Naive thymus-derived CD4-positive, alpha-beta T cell (primary cell): ENCODE measurements at places on chromosomes 1 and 21. TPM values are rescaled to one million over a fixed set of nuclear protein-coding genes. Genes with fewer than 3 reads are reported as not detected.
A peak's percentile ranks its signal among the peaks of the same experiment; 100 is the strongest.

- peaks cover 88% of the 10 kb centered on the region for H3K4me1 ChIP-seq
- DNase-seq: no peak
- H3K27ac ChIP-seq: peak overlapping the region; percentile 79
Measured at GRCh38 chr1:19456968-19457441, 28.3 kb downstream of the CAPZB start.

- H3K27ac ChIP-seq: no peak overlapping the region
- no peaks in the 10 kb centered on the region for H3K36me3 ChIP-seq
- H3K4me1 ChIP-seq: no peaks in the 10 kb centered on the region
- no peaks in the 10 kb centered on the region for H3K27me3 ChIP-seq
Measured at GRCh38 chr1:186057086-186057485, 318.0 kb downstream of the TPR start.

GRCh38 chr1:25705699-25706098 is 89.1 kb downstream of the MAN1C1 start:
- H3K27ac ChIP-seq: no peak overlapping the region
- no peak for DNase-seq
- H3K4me1 ChIP-seq: peaks cover 47% of the 10 kb centered on the region
- H3K4me3 ChIP-seq: no peak overlapping the region
- H3K36me3 ChIP-seq: no peaks in the 10 kb centered on the region

- H3K27ac ChIP-seq: no peak overlapping the region
- DNase-seq: no peak
- peaks cover 35% of the 10 kb centered on the region for H3K36me3 ChIP-seq
- no peak overlapping the region for H3K4me3 ChIP-seq
Measured at GRCh38 chr1:229440851-229441537, 7.1 kb upstream of the ACTA1 start.

DNA sequence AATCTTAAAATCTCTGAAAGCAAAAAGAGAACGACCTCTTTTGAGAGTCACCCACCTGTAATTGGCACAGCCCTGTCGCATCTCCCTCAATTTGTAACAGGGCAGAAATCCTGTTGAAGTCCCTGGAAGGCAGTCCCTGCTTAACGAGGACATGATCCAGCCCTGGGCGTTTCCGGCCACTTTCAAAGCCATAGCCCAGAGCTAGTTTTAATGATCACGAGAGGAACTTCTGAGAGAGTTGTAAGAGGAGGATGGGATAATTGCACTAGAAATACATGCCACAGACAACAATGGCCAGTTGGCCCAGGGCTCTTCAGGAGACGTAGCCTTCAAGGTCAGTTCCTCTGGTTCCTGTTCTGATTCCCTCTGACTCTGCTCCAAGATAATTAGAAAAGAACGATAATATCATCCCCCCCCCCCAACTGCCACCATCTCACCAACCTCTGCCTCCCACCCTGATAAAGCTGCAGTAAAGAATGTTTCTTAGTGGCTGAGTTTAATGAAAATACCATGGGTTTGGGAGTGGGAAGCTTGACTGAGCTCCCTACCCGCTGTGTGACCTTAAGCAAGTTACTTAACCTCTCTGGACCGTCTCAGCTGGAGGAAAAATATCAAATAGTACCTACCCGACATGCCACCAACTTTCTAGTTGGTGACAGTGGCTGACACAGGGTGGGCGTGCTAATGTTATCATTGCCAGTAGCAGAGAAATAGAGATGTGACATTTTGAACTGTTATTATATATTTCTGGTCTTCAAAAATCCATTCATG is 140.0 kb downstream of the OMA1 start:
- H3K27me3 ChIP-seq: no peaks in the 10 kb centered on the region
- H3K4me3 ChIP-seq: no peak overlapping the region
- H3K36me3 ChIP-seq: no peaks in the 10 kb centered on the region
- H3K4me1 ChIP-seq: no peaks in the 10 kb centered on the region
- no peak for DNase-seq

DNA sequence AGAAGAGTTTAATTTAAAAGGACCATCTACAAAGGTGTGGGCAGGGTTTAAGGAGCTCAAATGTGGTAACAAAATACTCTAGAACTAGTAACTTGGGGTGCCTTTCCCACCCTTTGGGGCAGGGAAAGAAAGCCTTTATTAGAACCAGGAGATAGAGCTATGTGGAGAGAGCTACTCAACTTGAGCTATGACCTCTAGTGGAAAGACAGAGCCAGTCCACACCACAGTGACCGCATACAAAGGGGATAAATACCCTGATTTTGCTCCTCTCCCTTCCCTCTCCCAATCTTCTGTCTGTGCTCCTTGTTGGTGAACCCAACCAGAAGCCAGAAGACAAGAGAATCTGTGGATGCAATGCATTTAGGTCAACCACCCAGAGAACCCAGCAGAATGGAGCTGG is 54.4 kb upstream of the JAK1 start:
- H3K27ac ChIP-seq: no peak overlapping the region
- no peaks in the 10 kb centered on the region for H3K36me3 ChIP-seq
- no peak overlapping the region for H3K4me3 ChIP-seq
- no peak for DNase-seq
- no peaks in the 10 kb centered on the region for H3K4me1 ChIP-seq

DNA sequence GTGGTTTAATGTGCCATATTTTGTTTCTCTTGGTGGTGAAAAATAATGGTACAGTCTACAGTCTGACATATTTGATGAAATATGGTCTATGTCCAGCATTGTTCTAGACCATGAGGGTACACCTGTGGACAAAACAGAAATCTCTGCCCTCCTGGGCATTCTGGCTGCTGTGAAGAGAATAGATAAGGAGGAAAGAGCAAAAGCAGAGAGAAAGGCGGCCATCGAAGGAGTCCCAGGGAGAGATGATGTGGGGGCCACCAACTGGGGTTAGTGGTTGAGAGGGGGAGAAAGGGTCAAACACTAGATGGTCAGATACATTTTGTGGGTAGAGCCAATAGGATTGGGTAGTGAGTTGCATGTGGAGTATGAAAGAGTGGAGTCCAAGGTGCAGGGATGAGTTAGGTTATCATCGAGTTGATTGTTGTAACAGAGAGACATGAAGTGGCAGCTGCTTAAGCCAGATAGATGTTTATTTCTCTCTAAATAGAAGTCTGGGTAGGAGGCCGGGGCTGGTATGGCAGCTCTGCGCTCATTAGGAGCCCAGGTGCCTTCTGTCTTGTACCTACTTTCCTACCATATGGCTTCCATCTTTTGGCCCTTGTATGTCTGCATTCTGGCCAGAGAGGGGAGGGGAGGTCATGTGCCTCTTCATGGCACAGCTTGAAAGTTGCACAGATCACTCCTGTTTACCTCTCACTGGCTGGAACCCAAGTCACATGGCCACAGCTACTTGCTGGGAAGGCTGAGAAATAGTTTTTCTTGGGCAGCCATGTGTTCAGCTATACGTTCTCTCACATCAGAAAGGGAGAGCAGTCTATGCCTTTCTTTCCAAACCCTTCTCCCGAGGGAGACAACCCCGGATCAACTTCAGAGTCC is 13.0 kb downstream of the UBE4B start:
- no peaks in the 10 kb centered on the region for H3K27me3 ChIP-seq
- no peak overlapping the region for H3K4me3 ChIP-seq
- peaks cover 11% of the 10 kb centered on the region for H3K4me1 ChIP-seq
- peaks cover 33% of the 10 kb centered on the region for H3K36me3 ChIP-seq

DNA sequence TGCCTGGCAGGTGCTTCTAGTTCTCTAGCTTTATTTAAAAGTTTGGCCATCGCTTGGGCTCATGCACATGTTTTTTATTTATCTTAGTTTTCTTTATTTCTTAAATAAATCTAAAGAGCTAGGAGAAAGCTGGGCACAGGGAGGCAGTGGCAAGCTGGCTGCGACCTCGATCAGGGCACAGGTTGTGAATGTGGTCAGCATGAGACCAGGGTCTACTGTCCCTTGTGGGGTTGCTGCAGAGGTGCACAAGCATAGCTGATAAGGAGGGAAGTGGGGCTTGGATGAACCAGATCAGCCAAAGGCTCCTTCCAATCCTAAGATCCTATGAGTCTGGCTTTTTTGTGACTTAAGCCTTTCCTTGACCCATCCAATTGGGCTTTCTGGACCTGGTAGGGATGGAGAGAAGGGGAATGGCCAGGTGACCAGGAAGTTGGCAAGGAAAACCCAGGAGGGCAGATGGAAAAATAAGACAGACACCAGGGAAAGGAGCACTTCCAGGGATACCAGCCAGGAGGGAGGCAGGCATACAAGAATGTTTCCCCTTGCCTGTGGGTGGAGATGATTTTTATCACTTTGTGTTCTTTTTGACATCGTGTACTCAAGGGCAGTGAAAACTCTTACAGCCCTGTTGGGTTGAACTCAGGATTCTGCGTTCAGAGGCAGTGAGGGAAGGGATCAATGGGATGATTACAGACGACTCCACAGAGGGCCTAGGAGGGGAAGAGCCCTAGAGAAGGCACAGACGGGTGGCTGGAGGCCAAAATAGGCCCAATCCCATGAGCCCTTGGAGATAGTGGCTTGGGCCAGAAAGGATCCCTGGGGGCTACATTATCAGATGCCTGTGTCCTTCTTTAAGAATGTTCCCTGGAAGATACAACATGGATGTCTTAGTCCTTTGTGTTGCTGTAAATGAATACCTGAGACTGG is 8.5 kb downstream of the CYP4B1 start:
- H3K27ac ChIP-seq: no peak overlapping the region
- no peaks in the 10 kb centered on the region for H3K27me3 ChIP-seq
- no peak for DNase-seq
- no peak overlapping the region for H3K4me3 ChIP-seq
- H3K4me1 ChIP-seq: no peaks in the 10 kb centered on the region

GRCh38 chr1:224219011-224219611 is 36.1 kb downstream of the DEGS1 start:
- DNase-seq: no peak
- H3K27me3 ChIP-seq: no peaks in the 10 kb centered on the region
- no peak overlapping the region for H3K4me3 ChIP-seq
- no peak overlapping the region for H3K27ac ChIP-seq
- H3K36me3 ChIP-seq: no peaks in the 10 kb centered on the region

- DNase-seq: no peak
- no peaks in the 10 kb centered on the region for H3K36me3 ChIP-seq
- H3K4me3 ChIP-seq: no peak overlapping the region
Measured at GRCh38 chr1:205376739-205377138, 20.0 kb upstream of the KLHDC8A start.

DNA sequence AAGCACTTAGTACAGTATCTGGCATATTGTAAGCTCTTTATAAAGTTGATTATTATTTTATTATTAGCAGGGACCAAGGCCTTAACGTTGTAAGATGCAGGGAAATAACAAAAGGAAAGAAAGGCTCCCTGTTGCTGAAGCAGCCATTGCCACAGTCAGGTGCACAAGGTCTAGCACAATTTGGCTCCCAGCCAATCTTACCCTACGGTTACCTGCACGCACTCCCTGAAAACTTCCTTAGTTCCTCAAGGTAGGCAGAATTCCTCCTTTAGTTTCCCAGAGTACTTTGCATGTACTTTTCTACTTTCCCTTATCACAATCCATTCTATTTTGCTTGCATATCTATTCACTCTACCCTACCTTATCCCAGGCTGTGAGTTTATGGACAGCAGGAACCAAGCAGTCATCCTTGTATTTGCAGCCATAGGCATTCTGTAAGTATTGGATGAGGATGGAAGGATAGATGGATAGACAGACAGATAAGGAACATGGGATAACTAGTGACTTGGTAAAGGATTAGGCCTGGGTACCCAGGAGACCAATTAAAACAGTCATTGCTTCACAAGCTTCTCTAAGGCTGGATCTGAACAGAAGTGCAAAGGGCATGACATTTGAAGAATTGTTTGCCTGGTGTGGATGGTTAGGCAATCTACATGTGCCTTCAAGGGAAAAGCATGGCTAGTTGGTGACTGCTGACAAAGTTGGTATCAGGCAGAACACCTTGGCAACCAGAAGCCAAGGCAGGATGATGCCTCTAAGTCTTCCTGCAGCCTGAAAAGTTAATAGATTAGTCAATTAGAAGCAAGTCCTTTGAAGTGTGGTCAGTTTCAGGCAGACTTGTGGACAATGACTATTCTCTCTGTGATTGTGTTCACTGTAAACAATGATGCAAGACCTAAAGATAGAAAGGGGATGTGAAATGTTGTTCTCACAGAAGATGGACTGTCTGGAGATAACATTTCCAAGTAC is 20.8 kb upstream of the JAK1 start:
- no peaks in the 10 kb centered on the region for H3K36me3 ChIP-seq
- H3K4me1 ChIP-seq: no peaks in the 10 kb centered on the region
- no peak overlapping the region for H3K4me3 ChIP-seq
- no peaks in the 10 kb centered on the region for H3K27me3 ChIP-seq
- H3K27ac ChIP-seq: no peak overlapping the region

GRCh38 chr1:237141502-237141901 is 99.5 kb downstream of the RYR2 start:
- DNase-seq: no peak
- H3K27ac ChIP-seq: no peak overlapping the region
- H3K4me3 ChIP-seq: no peak overlapping the region
- no peaks in the 10 kb centered on the region for H3K4me1 ChIP-seq
- H3K27me3 ChIP-seq: no peaks in the 10 kb centered on the region

The CYP4X1 gene
- total RNA-seq: not detected in 2 replicates

The OR2L8 gene
- total RNA-seq: 0.94 TPM

The SIK1 gene
- total RNA-seq: 414 TPM

The ERRFI1 gene
- 1.1 TPM for total RNA-seq
